ENCODE measurements at places on chromosomes 1 and 21. TPM values are rescaled to one million over a fixed set of nuclear protein-coding genes. Genes with fewer than 3 reads are reported as not detected.

The HP1BP3 gene
- 140 TPM for total RNA-seq

The OSBPL9 gene
- 63.5 TPM for total RNA-seq

The S100A7A gene
- total RNA-seq: not detected

- no peaks in the 10 kb centered on the region for H3K27me3 ChIP-seq
- no peak overlapping the region for H3K4me3 ChIP-seq
- H3K36me3 ChIP-seq: no peaks in the 10 kb centered on the region
- no peak overlapping the region for H3K27ac ChIP-seq
- H3K4me1 ChIP-seq: no peaks in the 10 kb centered on the region
Observed at GRCh38 chr1:195637539-195637938, 970.7 kb downstream of the KCNT2 start.

- peak; percentile 64 for DNase-seq
Observed at GRCh38 chr1:53754484-53755312, 15.7 kb upstream of the GLIS1 start.

DNA sequence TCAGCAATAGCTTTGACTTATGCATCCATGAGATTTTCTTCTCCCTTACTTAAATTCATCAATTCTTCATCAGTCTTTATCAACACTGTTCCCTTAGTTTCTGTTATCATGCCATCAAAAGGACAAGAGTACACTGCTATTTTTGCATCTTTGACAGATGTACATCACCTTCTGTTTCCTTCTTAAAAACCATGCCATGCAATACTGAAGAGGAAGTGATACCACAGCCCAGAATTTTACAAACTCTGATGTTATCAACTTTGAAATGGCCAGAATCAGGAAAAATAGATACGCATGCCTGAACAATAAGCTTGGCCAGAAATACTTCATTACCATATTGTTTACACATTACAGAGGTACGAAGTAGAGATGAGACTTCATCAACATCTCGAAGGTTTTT lies 21.1 kb downstream of the FMO5 start:
- H3K36me3 ChIP-seq: no peaks in the 10 kb centered on the region
- H3K4me3 ChIP-seq: no peak overlapping the region
- no peaks in the 10 kb centered on the region for H3K27me3 ChIP-seq
- H3K4me1 ChIP-seq: no peaks in the 10 kb centered on the region
- no peak for DNase-seq
- H3K27ac ChIP-seq: no peak overlapping the region

Data from WTC11 (cell line).